CD4-positive, CD25-positive, alpha-beta regulatory T cell (primary cell): ENCODE measurements at places on chromosomes 1 and 21. TPM values are rescaled to one million over a fixed set of nuclear protein-coding genes. Genes with fewer than 3 reads are reported as not detected.

INAVA gene
- not detected for total RNA-seq

MNDA gene
- total RNA-seq: not detected

INKA2 gene
- total RNA-seq: not detected

SPATC1L gene
- 1.7 TPM for total RNA-seq

CD1B gene
- not detected for total RNA-seq

KRTAP7-1 gene
- total RNA-seq: not detected

CR2 gene
- total RNA-seq: 0.22 TPM

CDA gene
- total RNA-seq: not detected

TTLL10 gene
- total RNA-seq: not detected

ETV3L gene
- not detected for total RNA-seq

DCST2 gene
- 1.4 TPM for total RNA-seq

ATXN7L2 gene
- 13.2 TPM for total RNA-seq

RUNX3 gene
- 268 TPM for total RNA-seq

PATJ gene
- 49.2 TPM for total RNA-seq

C4BPB gene
- 0.72 TPM for total RNA-seq

DIP2A gene
- 125 TPM for total RNA-seq

BEND5 gene
- total RNA-seq: 2.2 TPM

NTMT2 gene
- total RNA-seq: not detected

IL23R gene
- total RNA-seq: not detected

SPRR2G gene
- not detected for total RNA-seq

PLA2G5 gene
- total RNA-seq: not detected

SLC25A34 gene
- total RNA-seq: 1.8 TPM

LCE1D gene
- total RNA-seq: not detected

OR2M2 gene
- total RNA-seq: not detected

UBL4B gene
- total RNA-seq: not detected

CELA3B gene
- not detected for total RNA-seq

LGR6 gene
- total RNA-seq: 0.32 TPM

TCHH gene
- not detected for total RNA-seq

FAF1 gene
- 56.6 TPM for total RNA-seq

NAXE gene
- total RNA-seq: 29.2 TPM

SHCBP1L gene
- not detected for total RNA-seq

CATSPERE gene
- total RNA-seq: 0.49 TPM

PTAFR gene
- 0.54 TPM for total RNA-seq

ILDR2 gene
- 0.67 TPM for total RNA-seq

JAM2 gene
- not detected for total RNA-seq

YOD1 gene
- 10.8 TPM for total RNA-seq

TBX19 gene
- 3.8 TPM for total RNA-seq

NGF gene
- total RNA-seq: not detected

NHLH2 gene
- total RNA-seq: not detected

ATAD3C gene
- total RNA-seq: 3.4 TPM

FAM3B gene
- total RNA-seq: not detected

S100A9 gene
- not detected for total RNA-seq

LAMB3 gene
- 0.96 TPM for total RNA-seq

MPZ gene
- 2.3 TPM for total RNA-seq

LRRN2 gene
- total RNA-seq: not detected

MTF1 gene
- total RNA-seq: 34.1 TPM

TDRKH gene
- 12.6 TPM for total RNA-seq

COL16A1 gene
- not detected for total RNA-seq

OR6K3 gene
- total RNA-seq: not detected

TFAP2E gene
- 5.1 TPM for total RNA-seq

LAD1 gene
- not detected for total RNA-seq

NIT1 gene
- total RNA-seq: 28.2 TPM

LCE1E gene
- total RNA-seq: not detected

ELF3 gene
- total RNA-seq: 1.0 TPM

ALX3 gene
- not detected for total RNA-seq
